CD4-positive, alpha-beta T cell treated with Interferon alpha-2 for 1 hour (primary cell): ENCODE measurements at places on chromosomes 2 and 18.

- DNase-seq = peak; percentile 86
Measured at GRCh38 chr2:86785456-86785855, 5.3 kb downstream of the CD8A start.

GRCh38 chr2:101710471-101711318, 13.2 kb downstream of the MAP4K4 start:
- no peak for DNase-seq

DNA sequence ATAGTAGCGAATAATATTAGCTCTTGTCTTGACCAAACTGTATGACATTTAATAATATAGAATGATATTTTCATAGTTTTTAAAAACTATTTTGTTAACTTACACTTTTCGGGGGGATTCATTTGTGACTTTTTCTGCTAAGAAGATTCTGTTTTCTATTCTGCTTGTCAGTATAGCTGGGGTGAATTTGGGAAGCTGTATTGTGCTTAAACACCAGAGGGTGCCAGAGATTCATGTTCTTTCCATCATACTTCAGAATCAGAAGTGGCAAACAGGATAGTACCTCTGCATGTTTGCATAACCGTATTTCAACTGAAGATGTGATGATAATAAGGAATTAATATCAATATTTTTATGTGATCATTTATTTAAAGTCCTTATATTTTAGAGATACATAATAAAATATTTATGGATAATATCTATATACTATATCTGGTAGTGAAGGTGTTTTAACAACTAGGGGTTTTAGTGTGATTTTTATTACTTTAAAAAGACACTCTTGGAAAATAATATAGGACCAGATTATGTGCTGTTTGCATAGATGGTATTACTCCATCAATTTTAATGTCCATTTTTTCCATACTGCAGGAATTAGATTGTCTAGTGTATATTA, 81.0 kb downstream of the TAF4B start:
- peak; percentile 25 for DNase-seq

DNA sequence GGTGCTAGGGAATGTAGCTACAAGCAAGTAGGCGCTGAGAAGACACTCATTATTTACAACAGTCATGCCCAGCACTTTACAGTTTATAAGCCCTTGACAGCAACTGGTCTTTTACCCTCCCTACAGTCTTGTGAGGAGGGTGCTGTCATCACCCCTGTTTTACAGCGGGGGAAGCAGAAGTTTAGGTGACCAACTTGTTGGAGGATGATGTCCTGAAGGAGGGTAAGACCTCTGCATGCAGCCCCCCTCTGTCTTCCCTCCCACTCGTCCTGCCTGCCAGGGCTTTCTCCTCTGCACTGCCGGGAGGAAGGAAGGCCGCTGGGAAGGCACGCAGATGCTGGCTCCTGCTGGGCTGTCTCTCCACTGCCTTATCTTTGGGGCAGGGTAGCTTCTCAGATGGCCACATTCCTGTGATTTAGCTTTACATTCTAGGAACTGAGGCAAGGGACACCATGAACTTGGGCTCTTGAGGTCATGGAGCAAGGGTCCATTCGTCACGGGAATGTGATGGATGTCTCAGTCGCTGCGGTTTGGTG, 972 bp downstream of the IL1R1 start:
- no peak for DNase-seq

DNA sequence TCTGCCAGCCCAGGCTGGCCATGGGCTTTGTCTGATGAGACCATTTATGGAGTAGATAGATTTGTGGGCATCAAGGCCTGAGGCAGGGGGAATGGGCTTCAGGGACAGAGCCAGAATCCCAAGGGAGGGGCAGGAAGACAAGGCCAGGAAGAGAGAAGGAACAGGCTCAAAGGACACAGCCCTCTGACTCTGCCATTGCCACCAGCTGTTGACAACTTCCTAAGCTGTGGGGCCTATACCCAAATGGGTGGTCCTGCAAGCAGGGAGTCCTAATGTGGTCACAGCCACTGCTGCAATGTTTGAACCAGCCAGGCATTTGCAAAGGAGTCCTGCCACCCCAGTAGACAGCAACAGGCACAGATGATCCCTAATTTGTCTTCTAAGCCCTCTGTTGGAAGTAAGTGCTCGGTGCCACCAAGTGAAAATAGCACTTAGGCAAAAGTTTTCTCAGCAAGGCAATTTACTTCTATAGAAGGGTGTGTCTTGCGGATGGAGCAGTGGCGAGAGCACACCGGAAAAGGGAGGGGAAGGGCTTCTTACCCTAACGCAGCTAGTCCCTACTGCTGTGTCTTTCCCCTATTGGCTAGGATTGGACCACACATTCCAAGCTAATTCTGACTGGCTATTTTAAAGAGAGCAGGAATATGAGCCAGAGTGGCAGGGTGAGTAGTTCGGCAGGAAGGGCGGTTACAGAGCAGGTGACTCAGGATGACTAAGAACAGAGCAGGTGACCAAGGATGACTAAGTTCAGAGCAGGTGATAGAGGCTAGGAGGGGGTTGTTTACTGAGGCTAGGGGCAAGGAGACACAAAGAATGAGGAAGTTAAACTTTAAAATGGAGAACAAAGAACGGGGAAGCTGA, 47.2 kb downstream of the C1QL2 start:
- DNase-seq = no peak
